AML-193 (cell line): ENCODE measurements at places on chromosomes 2 and 18.
A peak's percentile ranks its signal among the peaks of the same experiment; 100 is the strongest.

DNA sequence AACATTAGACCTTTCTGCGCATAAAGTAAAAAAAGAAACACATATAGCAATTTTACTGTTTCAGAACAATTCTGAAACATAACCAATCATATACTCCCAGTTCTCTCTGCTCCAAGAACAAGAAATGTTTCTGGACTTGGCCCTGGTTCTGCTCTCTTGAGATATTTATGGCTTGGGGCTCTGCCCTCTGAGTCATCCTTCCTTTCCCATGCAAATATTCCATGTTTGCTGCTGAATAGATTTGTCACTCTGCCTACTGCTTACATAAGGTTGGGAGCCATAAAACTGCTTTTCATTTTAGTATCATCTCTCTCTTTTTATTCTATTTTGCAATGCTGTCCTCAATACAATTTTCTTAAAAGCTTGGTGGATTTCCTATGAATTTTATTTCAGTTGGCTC is 499.6 kb upstream of the ACVR2A start:
- no peak for DNase-seq

DNA sequence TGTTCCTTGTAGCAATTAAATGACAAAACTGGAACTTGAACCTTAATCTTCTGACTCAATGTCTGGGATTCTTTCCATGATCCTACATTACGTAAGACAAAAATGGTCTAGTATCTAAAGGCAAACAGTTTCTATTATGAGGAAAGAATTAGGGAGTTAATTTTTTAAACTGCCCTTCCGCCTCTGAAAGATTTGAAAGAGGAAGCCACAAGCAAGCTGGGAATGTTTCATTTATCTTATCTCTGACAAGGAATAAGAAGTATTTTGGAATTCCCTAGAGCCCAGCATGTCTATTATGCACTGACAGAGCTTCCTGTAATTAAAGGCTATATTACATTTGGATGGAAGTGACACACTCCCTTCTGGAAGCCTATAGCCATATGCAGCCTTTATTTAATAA is 558.8 kb upstream of the CDH2 start:
- no peak for DNase-seq

- no peak for DNase-seq
Measured at GRCh38 chr2:19738707-19739106, 163.1 kb downstream of the TTC32 start.

DNA sequence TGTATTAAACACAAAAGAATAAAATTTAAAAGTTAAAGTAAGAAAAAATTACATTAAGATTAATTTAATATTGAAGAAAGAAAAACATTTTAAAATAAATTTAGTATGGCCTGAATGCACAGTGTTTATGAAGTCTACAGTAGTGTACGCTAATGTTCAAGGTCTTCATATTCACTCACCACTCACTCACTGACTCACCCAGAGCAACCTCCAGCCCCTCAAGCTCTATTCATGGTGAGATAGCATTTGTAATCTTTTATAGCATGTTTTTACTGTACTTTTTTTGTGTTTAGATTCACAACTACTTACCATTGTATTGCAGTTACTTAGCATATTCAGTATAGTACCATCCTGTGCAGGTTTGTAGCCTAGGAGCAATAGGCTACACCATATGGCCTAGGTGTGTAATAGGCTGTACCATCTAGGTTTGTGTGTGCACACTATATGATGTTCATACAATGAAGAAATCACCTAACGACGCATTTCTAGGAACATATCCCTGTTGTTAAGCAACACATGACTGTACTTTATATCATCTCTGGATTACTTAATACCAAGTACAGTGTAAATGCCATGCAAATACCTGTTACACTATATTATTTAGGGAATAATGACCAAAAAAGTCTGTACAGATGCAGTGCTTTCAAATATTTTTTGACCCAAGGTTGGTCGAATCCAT is 144.0 kb upstream of the IL1R2 start:
- DNase-seq: no peak

DNA sequence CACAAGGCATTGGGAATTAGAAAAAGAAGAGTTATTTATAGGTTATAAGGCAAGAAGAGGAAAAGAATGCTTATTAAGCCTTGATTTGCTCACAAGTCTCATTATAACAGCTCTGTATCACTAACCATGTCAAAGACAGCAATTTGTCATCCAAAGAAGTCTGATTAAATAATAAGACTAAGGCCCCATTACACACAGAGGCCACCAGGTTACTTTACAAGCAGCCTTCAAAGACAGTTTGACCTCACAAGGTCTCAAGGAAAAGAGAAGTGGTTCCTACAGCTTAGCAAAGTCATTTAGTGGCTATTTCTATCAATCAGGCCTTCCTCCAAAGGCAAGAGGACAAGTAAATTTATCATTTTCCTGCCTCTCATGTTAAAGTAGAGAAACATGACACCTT is 188.5 kb downstream of the MBD2 start:
- DNase-seq: peak; percentile 10

- no peak for DNase-seq
Measured at GRCh38 chr2:152552888-152553287, 164.4 kb downstream of the PRPF40A start.

DNA sequence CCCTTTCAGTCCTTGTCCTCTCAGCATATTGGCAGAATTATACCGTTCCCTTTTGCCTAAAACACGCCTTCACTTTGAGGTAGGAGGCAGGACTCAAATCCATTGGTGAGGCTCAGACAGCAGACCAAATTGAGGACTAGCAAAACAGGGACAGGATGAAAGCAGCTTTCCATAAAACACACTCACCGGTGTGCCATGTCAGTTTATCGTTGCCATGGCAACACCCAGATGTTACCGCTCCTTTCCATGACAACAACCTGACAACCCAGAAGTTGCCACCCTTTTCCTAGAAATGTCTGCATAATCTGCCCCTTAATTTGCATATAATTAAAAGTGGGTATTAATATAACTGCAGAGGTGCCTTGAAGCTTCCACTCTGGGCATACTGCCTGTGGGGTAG is 730.4 kb downstream of the METTL4 start:
- DNase-seq: no peak

DNA sequence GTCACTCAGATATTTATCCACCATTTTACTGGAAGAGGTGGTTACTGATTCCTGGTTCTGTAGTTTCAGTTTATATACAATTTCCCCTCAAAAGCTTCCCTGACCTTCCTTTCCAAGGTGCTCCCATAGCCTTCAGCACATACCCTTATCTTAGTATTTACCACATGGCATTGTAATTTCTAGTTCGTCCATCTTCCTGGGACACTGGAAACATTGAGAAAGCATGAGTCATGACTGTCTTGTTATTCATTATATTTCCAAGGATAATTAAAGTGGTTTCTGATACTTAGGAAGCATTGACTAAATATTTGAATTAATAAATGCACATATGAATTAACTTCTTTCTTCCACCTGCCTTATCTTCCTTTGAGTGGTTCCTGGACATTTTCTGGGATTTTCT is 203.8 kb downstream of the ETAA1 start:
- no peak for DNase-seq

GRCh38 chr18:3251963-3252277 is 4.3 kb downstream of the MYL12A start:
- DNase-seq: no peak

GRCh38 chr2:238021327-238021726 is 39.5 kb upstream of the SCLY start:
- no peak for DNase-seq

DNA sequence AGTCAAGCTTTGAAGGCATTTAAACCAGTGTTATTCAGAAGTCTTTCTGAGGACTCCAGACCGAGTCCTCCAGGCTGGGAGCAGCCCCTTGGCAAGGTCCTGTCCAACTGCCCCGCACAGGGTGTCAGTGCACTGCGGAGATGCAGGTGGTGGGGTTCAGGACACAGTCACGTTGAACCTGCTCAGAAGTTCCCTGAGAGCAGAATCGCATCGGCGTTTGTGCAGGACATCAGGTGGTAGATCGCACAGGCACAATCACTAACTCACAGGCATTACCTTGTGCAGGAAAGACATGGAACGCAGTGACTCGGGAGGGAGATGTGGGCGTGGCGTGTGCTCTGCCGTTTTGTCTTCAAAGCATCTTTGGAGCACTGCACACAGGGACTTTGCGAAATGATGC is 10.4 kb downstream of the COPS9 start:
- no peak for DNase-seq

DNA sequence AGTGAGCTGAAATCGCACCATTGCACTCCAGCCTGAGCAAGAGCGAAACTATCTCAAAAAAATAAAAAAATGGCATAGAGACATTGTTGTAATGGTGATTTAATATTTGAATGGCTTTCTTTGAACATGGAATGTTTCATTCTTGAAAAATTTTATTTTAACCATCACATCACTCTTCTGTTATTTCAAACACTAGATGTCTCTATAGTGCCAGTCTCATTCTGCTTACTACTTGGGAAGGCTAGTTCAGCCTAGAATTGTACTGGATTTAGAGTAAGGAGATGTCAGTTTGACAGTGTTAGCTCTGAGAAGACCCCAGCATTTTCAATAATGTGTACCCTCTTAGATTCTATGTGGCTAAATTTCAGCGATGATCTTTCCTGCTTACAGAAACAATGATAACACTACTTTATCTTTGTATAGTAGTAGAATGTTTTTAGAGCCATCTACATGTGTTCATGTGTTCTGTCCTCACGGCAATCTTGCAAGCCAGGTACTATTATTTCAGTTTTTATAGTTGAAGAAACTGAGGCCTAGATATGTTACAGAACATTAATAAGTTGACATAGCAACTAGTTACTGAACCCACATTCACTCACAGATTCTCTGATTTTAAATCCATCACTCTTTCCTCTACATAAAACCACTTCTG is 142.9 kb upstream of the ZSWIM2 start:
- no peak for DNase-seq

GRCh38 chr18:49365346-49365745 is 95.1 kb downstream of the DYM start:
- DNase-seq: no peak

GRCh38 chr2:12587729-12588522 is 128.8 kb upstream of the TRIB2 start:
- peak; percentile 77 for DNase-seq

- DNase-seq: no peak
Measured at GRCh38 chr18:6132751-6133368, 237.5 kb upstream of the TMEM200C start.

DNA sequence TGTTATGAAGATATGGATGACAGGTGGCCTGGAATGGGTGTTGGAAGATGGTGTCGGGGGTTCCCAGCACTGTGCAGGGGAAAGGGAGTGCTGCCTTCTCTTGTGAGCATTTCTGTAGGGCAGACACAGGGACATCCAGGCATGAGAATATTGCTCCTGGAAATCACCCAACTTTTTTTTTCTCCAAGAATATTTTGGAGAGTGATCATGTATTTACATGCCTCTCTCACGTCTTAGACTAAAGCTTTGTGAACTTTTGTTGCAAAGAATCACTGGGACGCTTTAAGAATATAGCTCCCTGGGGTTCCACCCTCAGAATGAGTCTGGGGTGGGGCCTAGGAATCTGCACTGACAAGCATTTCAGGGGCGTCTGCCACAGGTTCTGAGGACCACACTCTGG is 68.7 kb downstream of the VWA3B start:
- no peak for DNase-seq

DNA sequence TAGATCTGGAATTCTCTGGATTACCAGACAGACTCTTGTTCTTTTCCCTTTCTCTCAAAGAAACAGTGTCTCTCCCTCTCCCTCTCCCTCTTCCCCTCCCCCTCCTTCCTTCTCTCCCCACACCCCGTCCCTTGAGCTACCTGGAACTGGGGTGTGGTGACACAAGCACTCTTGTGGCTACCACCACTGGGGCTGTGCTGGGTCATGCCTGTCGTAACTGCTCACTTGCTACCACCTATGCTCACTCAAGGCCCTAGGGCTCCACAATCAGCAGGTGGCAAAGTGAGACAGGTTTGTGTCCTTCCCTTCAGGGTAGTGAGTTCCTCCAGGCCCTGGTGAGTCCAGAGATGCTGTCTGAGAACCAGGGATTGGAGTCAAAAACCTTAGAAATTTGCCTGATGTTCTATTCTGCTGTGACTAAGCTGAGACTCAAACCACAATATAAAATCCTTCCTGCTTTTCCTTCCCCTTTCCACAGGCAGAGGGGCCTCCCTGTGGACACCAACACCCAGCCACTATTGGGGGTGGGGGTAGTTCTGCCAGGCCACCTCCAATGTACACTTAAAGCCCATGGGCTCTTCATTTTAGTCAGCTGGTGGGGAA is 70.8 kb downstream of the OXER1 start:
- peak; percentile 31 for DNase-seq

- no peak for DNase-seq
Measured at GRCh38 chr18:27202741-27203140, 17.6 kb upstream of the CHST9 start.

DNA sequence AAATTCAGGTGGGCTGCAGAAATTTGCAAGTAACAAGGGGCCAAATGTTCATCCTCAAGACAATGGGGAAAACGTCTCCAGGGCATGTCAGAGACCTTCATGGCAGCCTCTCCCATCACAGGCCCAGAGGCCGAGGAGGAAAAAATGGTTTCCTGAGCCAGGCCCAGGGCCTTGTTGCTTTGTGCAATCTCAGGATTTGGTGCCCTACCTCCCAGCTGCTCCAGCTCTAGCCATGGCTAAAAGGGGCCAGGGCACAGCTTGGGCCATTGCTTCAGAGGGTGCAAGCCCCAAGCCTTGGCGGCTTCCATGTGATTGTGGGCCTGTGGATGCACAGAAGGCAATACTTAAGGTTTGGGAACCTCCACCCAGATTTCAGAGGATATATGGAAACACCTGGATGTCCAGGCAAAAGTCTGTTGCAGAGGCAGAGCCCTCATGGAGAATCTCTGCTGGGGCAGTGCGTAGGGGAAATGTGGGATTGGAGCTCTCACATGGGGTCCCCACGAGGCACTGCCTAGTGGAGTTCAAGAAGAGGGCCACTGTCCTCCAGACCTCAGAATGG is 29.2 kb downstream of the RPRD1A start:
- no peak for DNase-seq

- DNase-seq: no peak
Measured at GRCh38 chr18:39838831-39839230, 2116.2 kb upstream of the PIK3C3 start.

DNA sequence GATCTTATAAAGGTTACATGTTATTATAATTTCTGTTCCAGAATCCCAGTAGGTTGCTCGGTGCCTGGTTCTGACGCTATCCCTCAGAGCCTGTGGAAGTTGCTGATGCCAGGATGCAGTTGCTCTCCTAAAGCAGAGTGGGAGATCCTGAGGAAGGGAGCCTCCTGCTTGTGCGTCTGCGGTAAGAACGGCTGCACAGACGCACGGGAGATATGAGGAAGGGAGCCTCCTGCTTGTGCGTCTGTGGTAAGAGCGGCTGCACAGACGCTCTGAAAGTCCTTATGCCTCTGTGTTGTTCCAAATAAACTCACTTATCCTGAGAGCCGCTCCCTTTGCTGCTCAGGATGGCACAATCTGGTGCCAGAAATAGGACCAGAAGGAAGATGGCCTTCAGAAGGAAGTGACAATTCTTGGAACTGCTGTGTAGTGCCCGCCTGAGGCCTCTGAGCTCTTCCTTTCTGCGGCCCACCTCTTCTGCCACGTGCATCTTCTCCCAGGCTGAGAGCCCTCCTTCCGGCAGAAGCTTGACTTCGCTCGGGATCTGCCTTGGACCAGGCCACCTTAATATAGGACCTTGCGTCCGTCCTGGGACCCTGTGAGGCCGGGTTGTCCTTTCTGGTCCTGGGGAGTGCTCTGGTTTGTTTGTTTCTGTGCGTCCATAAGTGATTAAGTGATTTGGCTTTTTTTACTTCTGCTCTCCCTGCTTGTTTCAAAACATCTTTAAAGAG is 89.5 kb downstream of the RTP5 start:
- no peak for DNase-seq

GRCh38 chr2:46893269-46893939 is 22.2 kb downstream of the MCFD2 start:
- DNase-seq: no peak

GRCh38 chr2:56456791-56457190 is 273.0 kb downstream of the CCDC85A start:
- DNase-seq: no peak
